ENCODE measurements at places on chromosomes 13 and 19. TPM values are rescaled to one million over a fixed set of nuclear protein-coding genes. Genes with fewer than 3 reads are reported as not detected.

UGGT2 gene
- 44.3 TPM for total RNA-seq

GRCh38 chr13:75813323-75813722 is 177.2 kb downstream of the LMO7 start:
- no peak for DNase-seq

ZNF805 gene
- 16.6 TPM for total RNA-seq

LHFPL6 gene
- 0.77 TPM for total RNA-seq

- DNase-seq, result no peak
Measured at GRCh38 chr13:46129955-46130618, 25.3 kb upstream of the CPB2 start.

SHD gene
- 2.8 TPM for total RNA-seq

SPACA7 gene
- total RNA-seq, result not detected

DNA sequence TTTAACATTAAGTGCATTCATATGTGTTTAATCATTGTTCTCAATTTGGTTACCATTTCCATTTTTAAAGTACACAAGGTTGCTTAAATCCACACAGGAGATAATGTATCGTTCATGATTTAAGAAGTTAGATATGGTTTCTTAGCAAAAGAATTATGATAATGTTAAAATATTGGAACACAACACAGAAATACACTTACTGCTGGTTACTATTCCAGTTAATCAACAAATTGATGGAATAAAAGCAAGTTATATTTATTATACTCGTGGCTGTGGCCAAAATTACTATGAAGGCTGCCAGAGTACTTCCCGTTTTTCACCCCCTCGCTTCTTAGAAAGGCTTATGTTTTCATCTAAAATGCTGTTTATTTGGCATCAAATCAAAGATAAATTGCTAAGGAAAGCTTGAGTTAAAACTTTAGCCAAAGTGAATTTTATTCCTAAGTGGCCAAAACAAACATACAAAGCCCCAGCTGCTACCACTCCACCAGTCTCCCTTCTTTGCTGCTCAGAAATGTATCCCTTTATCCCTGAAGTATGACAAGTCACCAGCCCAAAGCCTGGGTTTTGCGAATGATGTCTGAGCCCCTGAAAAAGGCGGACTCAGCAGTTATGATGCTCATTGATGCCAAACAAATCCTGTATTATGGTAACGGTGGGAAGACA is 27.7 kb downstream of the LCP1 start:
- DNase-seq, result no peak

DNA sequence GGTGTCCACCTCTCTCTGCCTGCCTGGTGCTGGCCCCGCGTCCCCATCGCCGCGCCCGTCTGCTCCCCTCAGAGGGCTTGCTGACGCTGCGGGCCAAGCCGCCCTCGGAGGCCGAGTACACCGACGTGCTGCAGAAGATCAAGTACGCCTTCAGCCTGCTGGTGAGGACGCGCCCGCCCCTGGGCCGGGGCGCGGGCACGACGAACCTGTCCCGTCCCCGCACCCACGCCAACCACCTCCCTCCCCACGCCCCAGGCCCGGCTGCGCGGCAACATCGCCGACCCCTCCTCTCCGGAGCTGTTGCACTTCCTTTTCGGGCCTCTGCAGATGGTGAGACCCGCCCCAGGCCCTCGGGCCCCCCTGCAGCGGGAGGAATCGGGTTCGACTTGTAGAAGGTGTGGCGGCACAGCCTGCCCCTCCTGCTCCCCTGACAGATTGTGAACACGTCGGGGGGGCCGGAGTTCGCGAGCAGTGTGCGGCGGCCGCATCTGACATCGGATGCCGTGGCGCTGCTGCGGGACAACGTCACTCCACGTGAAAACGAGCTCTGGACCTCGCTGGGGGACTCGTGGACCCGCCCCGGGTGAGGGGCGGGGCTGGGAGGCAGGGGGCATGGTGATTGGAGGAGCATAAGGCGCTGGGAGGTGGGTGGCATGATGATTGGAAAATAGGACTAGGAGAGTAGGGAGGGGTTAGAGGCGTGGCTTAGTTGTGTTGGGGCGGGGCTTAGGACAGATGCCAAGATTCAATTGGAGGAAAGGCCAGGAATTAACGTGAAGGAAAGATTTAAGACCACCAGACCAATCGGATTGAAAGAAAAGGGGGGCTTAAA is 6.6 kb downstream of the EPS8L1 start:
- DNase-seq, result peak; percentile 93

DNA sequence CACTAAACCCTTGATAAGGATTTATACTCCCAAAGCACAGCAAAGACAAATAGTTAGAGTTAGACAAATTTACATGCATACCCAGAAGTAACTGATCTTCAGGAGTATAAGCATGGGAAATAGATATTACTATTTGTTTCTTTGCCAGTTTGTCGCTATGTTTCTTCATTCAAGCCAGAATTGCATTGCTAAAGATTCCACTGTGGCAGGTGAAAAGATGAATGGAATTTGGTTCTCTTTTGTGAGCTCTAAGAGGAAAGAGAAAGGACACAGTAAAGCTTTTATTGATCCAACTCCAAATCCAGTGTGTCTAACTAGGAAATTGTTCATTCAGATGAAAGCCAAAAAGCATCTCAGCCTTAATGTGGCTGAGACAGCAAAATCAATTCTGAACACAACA is 292.3 kb upstream of the SPRY2 start:
- DNase-seq, result no peak

DNA sequence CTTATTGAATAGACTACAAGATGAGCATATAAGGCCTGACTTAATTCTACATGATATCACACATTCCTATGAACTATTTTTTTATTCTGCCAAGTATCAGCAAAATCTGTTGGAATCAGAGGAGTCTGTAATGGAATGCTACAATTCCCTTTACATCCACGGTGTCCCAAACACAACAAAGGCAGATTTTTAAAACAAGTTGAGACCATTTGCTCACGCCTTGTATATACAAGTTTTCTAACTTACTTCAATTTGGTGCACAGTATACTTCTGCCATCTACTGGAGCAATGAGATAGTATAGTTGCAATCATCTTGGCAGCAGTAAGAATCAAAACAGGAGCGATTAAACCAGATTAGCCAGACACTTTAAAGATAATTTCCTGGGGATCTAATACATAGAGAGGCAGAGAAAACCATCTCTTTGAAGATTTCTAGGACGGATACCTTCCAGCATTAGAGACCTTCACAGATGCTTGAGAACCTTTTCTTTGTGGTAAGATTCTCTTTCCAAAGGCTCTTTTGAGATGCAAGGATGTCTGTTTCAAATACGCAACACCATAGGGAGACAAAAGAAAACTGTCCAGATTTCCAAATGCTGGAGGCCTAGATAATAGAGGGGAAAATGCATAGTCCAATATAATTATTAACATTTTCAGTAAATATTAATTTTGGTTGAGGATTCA is 302.0 kb upstream of the MIR17HG start:
- DNase-seq, result no peak

- no peak for DNase-seq
Measured at GRCh38 chr19:48120505-48120904, 9.9 kb upstream of the PLA2G4C start.

DNA sequence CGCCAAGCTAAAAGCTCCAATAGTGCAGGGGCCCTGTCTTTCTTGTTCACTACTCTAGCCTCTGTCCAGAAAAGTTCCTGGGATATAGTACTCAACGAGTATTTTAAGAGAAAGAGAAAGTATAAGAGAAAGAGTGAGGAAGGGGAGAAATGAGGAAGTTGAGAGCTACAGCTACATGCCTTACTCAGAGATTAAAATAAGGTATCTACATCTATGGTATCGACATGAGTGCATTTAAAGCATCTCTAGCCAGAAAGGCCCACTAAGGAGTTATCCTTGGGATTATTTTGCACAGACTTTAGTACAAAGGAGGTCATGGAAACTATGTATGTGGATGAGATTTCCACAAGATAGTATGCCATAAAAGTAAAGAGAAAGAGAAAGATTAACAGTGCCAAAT is 28.5 kb downstream of the MYCBP2 start:
- no peak for DNase-seq

DNA sequence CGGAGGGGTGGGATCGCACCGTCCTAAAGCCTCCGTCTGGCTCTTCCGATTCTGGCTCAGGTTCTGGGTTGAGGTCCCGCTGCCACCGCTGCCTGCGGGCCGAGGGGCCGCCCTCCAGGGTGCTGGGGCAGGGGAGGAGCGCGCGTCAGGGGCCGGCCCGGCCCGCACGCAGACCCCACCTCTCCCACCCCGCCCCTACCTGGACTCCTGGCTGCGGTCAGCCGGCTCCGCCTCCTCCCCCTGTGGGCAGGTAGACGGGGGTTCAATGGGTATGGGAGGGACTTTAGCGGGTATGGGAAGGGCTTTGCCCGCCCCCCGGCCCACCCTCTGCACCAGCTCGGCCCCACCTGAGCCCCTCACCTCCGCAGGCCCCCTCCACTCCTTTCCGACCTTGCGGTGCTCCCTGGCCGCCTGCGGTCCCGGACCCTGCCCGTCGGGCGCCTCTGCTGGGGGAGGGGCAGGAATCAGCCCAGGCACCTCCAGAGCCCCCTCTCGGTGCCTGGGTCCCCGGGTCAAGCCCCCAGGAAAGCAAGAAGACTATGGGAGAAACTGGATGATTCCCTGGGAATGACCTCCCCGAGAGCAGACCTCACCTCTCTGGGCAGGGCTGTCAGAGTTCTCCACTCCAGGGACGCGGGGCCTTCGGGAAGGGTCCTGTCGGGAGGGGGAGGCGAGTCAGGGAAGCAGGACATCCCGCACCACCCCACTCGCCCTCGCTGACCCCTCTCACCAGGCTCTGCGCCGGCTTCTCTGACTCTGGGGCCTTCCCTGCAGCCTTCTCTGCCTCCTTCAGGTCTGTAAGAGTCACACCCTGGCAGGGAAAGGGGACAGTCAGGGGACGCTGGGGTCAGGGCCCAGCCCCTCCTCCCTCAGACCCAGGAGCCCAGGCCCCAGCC is 17.0 kb downstream of the EPS8L1 start:
- DNase-seq, result peak; percentile 90

GRAMD1A gene
- total RNA-seq, result 120 TPM

HCN2 gene
- 0.75 TPM for total RNA-seq

PDX1 gene
- total RNA-seq, result not detected

TBXA2R gene
- total RNA-seq, result 0.38 TPM

IZUMO2 gene
- total RNA-seq, result 0.79 TPM

DNA sequence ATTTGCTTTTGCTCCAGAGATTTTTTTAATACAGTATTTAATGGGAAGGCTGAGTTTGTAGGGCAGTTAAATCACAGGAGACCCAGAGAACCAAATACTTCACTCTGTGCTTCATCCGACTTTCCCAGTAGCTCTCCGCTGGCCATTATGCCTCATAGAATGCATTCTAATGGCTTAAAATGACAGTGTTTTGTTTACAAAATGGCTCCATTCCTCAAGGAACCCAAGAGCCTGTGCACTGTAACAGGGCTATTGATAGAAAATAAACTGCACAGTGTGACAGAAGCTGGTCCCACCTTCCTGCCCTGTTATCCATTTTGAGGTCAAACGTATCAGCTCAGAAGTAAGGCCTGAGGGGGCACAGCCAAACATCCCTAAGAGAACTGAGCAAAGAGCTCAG is 136.5 kb downstream of the RAP2A start:
- DNase-seq, result peak; percentile 40

OR10H1 gene
- not detected for total RNA-seq

C19orf67 gene
- 11.8 TPM for total RNA-seq

GRCh38 chr13:76293751-76294150 is 592.5 kb downstream of the KCTD12 start:
- no peak for DNase-seq

SBK3 gene
- total RNA-seq, result 1.5 TPM

GRCh38 chr19:45195764-45196163 is 17.2 kb downstream of the BLOC1S3 start:
- DNase-seq, result no peak

DNA sequence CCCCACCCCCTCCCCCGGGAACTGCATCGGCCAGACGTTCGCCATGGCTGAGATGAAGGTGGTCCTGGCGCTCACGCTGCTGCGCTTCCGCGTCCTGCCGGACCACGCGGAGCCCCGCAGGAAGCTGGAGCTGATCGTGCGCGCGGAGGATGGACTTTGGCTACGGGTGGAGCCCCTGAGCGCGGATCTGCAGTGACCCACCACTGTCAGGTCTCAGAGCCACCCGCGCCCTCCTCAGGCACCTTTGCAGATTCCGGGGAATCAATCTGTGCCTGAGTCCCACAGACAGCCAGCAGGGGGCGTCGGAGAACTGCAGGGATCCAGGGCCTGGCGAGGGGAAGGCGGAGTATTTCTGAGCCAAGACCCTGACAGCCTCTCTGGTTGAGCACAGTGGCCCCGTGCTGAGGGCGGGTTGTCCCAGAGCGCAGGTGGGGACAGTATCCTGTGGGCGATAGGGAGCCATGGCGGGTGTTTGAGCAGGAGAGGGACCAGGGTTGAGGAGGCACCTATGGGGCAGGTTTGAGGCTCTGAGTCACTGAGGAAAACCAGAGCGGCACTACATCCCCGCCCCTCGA is 30.4 kb upstream of the CYP4F8 start:
- peak; percentile 97 for DNase-seq

GRCh38 chr13:72341904-72342303 is 385.5 kb downstream of the MZT1 start:
- peak; percentile 61 for DNase-seq

ARHGAP33 gene
- total RNA-seq, result 18.0 TPM

GRCh38 chr13:21948769-21949474 is 278.0 kb downstream of the FGF9 start:
- DNase-seq, result no peak
